ENCODE measurements at places on chromosomes 5 and 9. TPM values are rescaled to one million over a fixed set of nuclear protein-coding genes. Genes with fewer than 3 reads are reported as not detected.

The OTULINL gene
- 10.6 TPM for total RNA-seq

DNA sequence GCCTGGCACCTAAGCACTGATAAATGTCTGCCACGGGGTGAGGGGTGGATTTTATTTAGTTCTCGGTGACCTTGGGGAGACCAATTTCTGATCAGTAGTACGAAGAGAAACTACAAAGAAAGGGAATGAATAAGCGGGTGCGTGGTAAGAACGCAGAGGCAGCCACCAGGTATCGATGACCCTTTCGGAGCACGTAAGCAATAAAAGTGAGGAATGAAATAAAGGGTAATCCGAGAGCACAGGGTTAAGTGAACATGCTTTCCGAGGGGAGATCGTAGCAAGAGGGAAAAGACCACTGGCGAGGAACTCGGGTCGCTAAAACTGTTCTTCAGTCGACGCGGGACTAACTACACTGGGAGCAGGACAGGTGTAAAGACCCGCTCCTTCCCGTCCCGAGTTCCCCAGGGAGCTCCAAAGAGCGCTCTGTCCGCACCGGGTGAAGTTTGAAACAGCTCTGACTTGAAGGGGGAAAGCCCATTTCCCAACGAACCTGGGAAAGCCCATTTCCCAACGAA, 1.1 kb downstream of the ELOVL7 start:
- peaks cover 34% of the 10 kb centered on the region for H3K4me1 ChIP-seq
- no peaks in the 10 kb centered on the region for H3K36me3 ChIP-seq
- H3K27ac ChIP-seq = no peak overlapping the region

DNA sequence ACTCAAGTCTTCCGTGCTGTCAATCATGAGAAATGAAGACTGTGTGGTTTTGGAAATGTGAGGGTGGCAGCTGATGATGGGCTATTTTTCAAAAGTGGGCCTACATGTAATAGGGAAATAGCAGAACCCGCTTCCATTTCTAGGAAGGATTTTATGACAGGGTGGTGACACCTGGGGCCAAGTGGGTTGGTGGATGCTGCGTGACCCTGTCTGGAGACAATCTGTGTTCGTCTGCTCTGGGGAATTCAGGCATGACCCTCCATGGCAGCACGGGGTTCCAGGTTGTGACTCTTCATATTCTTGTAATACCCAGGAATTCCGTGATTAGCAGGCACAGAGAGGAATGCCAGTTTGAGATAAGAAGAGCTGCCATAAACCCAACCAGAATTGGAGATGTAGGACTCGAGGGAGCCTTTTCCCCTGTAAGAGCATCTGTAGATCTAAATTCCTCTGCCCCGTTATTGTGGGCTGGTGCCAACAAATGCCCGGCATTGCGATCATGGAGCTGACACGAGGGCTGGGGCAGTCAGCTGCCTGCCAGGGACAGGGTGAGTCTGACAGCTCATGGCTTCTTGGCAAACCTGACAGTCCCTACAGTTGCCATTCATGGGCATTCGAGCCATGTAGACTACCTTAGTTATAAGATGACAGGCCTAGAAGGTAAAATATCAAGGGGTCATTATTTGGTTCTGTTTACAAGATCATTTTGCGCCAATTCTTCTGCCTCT, 279.7 kb downstream of the GADD45G start:
- peaks cover 7% of the 10 kb centered on the region for H3K4me1 ChIP-seq
- DNase-seq = no peak
- H3K36me3 ChIP-seq = peaks cover under 1% of the 10 kb centered on the region
- no peak overlapping the region for H3K27ac ChIP-seq
- no peak overlapping the region for H3K4me3 ChIP-seq

DNA sequence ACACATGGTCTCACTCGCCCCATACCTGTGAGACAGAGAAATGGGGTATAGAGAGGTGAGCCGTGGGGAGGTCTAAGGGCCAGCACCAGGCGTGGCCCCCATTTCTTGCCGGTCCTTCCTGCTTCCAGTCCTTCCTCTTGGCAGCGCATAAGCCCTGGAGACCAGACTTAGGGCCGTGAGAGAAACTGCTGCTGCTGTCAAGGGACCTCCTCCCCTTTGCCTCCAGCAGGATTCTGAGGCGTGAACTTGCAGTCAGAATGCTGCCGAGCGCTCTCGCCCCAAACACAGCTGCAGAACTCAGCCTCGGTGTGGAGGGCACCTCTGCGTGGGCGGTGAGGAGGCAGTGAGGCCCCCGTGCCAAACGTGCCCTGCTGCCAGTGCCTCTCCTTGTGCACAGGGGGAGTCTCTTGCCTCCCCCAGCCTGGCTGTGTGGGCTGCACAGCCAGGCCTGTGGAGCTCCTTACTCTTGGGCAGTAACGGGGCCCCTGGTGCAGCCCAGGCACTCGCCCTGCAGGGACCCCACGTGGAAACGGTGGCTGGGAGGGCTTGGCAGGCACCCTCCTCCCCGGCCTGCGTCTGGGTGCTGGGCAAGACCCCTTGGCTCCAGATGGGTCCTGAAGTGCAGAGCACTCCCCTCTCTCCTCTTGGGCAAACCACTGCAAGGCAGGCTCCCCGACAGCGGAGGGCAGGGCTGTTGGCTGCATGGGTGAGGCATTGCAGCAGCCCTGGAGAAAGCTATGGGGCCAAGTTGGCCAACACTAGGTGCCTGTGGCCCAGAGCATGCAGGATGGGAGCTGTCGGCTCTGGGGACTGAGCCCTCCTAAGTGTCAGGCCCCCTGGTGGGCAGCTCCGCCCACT, 85.4 kb downstream of the RXRA start:
- H3K27ac ChIP-seq = no peak overlapping the region
- DNase-seq = no peak
- H3K4me1 ChIP-seq = peaks cover 11% of the 10 kb centered on the region
- H3K36me3 ChIP-seq = no peaks in the 10 kb centered on the region

GRCh38 chr5:77904362-77904761, 128.2 kb upstream of the TBCA start:
- H3K27ac ChIP-seq = no peak overlapping the region
- peaks cover 4% of the 10 kb centered on the region for H3K4me1 ChIP-seq
- H3K4me3 ChIP-seq = no peak overlapping the region
- no peaks in the 10 kb centered on the region for H3K36me3 ChIP-seq
- no peak for DNase-seq
- peaks cover 10% of the 10 kb centered on the region for H3K27me3 ChIP-seq

The PLEKHG4B gene
- total RNA-seq = 51.4 TPM

DNA sequence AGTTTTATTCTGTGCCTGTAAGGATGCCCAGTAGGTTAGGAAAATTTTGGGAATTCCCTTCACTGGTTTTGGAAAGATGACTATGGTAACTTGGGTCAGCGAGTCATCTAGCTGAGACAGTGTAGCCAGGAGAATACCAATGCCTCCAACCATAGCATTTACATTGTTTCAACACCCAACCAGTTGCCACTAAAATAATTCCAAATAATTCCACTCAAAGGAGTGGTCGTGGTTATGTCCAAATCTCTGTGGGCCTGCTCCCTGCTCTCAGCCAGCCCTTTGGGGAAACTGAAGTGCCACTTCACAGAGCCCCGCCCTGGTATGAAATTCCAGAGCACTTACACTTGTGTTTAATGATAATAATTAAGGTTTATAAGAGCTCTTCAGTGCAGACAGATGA, 310.5 kb downstream of the PLK2 start:
- no peak overlapping the region for H3K4me3 ChIP-seq
- no peak for DNase-seq
- H3K4me1 ChIP-seq = peaks cover 4% of the 10 kb centered on the region
- 0 out of 2 replicates have a peak, but pooled peaks cover 3% of the 10 kb centered on the region for H3K36me3 ChIP-seq

- no peak overlapping the region for H3K4me3 ChIP-seq
- DNase-seq = no peak
- H3K27ac ChIP-seq = no peak overlapping the region
- no peaks in the 10 kb centered on the region for H3K4me1 ChIP-seq
- H3K36me3 ChIP-seq = peaks cover 77% of the 10 kb centered on the region
These were observed 34.6 kb downstream of the HSPA4 start for GRCh38 chr5:133086366-133086875.

GRCh38 chr5:123012321-123012720, 24.2 kb downstream of the PPIC start:
- no peak for DNase-seq
- H3K27ac ChIP-seq = no peak overlapping the region

GRCh38 chr5:151140686-151141459, 16.7 kb downstream of the ANXA6 start:
- H3K27ac ChIP-seq = peak overlapping the region; percentile 13
- peaks cover 17% of the 10 kb centered on the region for H3K36me3 ChIP-seq
- DNase-seq = no peak

GRCh38 chr5:110386782-110387181, 339.7 kb downstream of the TMEM232 start:
- peaks cover 22% of the 10 kb centered on the region for H3K4me1 ChIP-seq
- DNase-seq = no peak
- no peak overlapping the region for H3K27ac ChIP-seq
- H3K4me3 ChIP-seq = no peak overlapping the region

The CATSPER3 gene
- total RNA-seq = 0.44 TPM

DNA sequence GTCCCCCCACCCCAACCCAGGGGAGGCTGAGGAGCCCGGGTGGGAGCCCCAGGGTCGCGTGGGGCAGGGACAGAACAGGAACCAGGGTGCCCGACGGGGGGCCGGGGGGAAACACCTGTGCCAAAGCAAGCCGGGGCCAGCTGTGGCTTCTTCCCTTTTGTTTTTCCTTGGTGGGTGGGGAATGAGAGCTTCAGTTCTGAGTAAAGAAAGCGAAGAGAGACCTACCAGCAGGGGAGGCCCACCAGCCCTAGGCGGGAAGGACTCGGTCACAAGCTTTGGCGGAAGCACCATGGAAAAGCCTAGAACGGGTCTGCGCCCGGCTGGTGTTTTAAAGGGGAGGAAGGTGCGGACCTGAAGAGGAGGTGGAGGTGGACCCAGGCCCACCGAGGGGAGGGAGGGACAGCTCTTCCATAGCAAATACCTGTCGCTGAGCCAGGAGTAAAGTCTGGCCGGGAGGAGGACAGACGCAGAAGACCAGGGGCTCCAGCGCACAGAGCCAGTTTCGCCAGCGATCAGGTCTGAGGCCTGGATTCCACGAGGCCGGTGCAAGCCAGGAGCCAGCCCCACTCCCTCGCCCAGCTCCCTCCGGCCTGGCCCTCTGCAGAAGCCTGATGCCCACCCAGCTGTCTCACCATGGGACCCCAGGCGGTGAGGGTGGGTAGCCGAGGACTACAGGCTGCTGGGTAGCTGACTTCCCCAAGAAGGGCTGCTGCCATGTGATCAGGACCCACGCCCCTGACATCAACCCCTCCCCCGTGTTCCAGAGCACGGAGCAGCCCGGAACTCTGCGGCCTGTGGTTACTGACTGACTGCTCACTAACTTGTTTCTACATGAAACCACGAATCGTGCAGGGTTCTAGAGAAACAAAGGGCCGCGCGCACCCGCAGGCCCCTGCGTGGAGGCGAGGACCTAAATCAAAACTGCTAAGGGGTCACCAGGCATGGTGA, 849 bp upstream of the MGAT1 start:
- H3K27ac ChIP-seq = peak overlapping the region; percentile 97
- peaks cover 73% of the 10 kb centered on the region for H3K4me1 ChIP-seq
- peak overlapping the region; percentile 61 for H3K4me3 ChIP-seq
- DNase-seq = peak; percentile 61
- no peaks in the 10 kb centered on the region for H3K27me3 ChIP-seq

DNA sequence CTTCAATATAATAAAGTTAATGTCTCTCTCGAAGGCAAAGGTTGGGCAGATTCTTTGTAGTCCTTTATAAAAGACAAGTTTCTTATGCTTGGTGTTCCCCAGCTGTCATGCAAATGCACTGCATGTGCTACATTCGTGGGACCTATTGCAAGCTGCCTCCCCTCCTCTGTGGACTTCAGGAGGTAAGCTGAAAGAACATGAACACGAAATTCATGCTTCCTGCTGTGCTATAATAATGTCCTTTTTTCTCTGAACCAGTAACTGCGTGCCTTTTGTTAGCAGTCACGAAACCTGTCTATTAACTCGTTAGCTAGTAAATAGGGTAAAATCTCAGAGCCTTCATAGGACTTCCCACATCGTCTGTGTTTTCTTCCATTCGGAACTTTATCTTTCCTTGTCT, 363.5 kb downstream of the CDH9 start:
- no peaks in the 10 kb centered on the region for H3K27me3 ChIP-seq
- H3K27ac ChIP-seq = no peak overlapping the region
- H3K4me1 ChIP-seq = no peaks in the 10 kb centered on the region
- DNase-seq = no peak
- peaks cover 3% of the 10 kb centered on the region for H3K36me3 ChIP-seq

- H3K4me1 ChIP-seq = peaks cover 37% of the 10 kb centered on the region
- no peaks in the 10 kb centered on the region for H3K27me3 ChIP-seq
- no peak overlapping the region for H3K27ac ChIP-seq
- peak; percentile 75 for DNase-seq
- H3K36me3 ChIP-seq = no peaks in the 10 kb centered on the region
- H3K4me3 ChIP-seq = no peak overlapping the region
These were observed 4.7 kb upstream of the PPP1R26 start for GRCh38 chr9:135474915-135475314.

The MTAP gene
- total RNA-seq = 84.3 TPM

- no peak for DNase-seq
- peak overlapping the region; percentile 64 for H3K4me3 ChIP-seq
- no peaks in the 10 kb centered on the region for H3K36me3 ChIP-seq
- H3K4me1 ChIP-seq = peaks cover 9% of the 10 kb centered on the region
These were observed 889 bp downstream of the PDLIM4 start for GRCh38 chr5:132258102-132259068.

- H3K27me3 ChIP-seq = peaks cover 2% of the 10 kb centered on the region
- DNase-seq = peak; percentile 46
- no peak overlapping the region for H3K27ac ChIP-seq
These were observed 13.5 kb downstream of the IL12B start for GRCh38 chr5:159316519-159317383.

The GLRA1 gene
- not detected for total RNA-seq

- no peak overlapping the region for H3K27ac ChIP-seq
- DNase-seq = no peak
- no peak overlapping the region for H3K4me3 ChIP-seq
- H3K27me3 ChIP-seq = no peaks in the 10 kb centered on the region
- no peaks in the 10 kb centered on the region for H3K4me1 ChIP-seq
- peaks cover 16% of the 10 kb centered on the region for H3K36me3 ChIP-seq
These were observed 51.3 kb upstream of the RGMB start for GRCh38 chr5:98722188-98722587.

DNA sequence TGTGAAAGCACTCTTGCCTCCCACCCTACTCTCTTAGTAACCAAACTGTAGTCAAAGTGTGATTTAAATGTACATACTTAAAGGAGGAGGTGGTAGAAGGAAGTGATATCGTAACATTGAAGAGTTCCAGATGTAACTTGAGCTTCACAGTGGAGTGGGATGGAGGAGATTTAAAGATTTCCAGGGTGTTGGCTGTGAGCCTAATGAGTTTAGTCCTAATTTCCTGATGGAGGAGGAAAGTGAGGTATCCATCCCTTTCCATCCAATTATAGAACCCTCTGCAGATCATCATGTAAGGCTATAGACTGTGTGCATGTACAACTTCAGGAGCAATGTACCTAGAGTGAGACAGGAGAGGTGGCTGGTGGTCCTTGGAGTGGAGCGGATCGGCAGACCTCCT, 1163.9 kb upstream of the SEMA6A start:
- no peaks in the 10 kb centered on the region for H3K36me3 ChIP-seq
- H3K27me3 ChIP-seq = no peaks in the 10 kb centered on the region
- H3K27ac ChIP-seq = no peak overlapping the region
- DNase-seq = no peak

The PCDHB16 gene
- total RNA-seq = 3.5 TPM

The TNC gene
- total RNA-seq = 3.3 TPM
